ENCODE measurements at places on chromosomes 11 and 22. TPM values are rescaled to one million over a fixed set of nuclear protein-coding genes. Genes with fewer than 3 reads are reported as not detected.
A peak's percentile ranks its signal among the peaks of the same experiment; 100 is the strongest.

DNA sequence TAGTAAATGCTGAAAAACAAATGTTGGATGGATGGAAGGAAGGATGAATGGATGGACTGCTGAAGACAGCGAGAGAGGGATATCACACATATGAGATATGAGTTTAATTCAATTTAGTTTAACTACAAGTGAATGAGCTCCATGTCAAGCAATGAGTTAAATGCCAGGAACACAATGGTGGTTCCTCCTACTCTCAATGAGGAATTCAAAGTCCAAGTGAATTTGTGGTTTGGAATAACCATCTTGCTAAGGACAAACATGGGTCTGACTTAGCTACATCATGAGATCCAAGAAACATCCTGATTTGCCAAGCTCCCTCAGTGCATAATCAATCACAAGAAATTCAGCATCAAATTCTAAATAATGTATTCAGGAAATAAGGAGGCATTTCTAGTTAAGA, 26.1 kb upstream of the PPP2R1B start:
- DNase-seq, result peak; percentile 77

GRCh38 chr11:33703234-33703633, 2.6 kb upstream of the C11orf91 start:
- peak; percentile 81 for DNase-seq

The UBTFL1 gene
- not detected for total RNA-seq

The TMPRSS5 gene
- total RNA-seq, result not detected

The YAP1 gene
- 98.1 TPM for total RNA-seq

Measured in renal cortical epithelial cell (primary cell).